ENCODE measurements at places on chromosomes 1 and 21.

GRCh38 chr1:232213928-232214327 lies 416.0 kb downstream of the SIPA1L2 start:
- no peak for DNase-seq

- DNase-seq = peak; percentile 29
These were observed at the start of gene CATSPERE for GRCh38 chr1:244461245-244462071. Gene CATSPERE, plus strand, starts transcription at chr1:244461273. Its CDS starts 157 bp downstream, at chr1:244461430.

- peak; percentile 48 for DNase-seq
These were observed 622 bp downstream of the ELK4 start for GRCh38 chr1:205631010-205631767.

DNA sequence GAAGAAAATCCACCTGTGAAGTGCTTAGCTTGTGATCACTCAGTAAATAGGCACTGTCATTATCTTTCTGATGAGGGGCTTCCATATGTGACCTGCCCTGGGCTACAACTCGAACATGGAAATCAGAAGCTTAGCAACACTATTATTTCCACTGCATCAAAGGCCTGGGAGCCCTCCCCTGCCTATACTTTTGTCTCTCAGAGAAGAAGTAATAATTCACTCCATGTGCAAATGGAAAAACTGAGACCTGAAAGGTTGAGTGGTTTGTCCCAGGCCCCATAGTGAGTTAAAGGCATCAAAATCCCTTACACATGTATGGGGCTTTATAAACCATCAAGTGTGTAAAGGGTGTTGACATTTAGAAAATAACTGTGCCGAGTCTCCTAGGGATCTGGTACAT lies 20.9 kb downstream of the SOX13 start:
- DNase-seq = no peak

DNA sequence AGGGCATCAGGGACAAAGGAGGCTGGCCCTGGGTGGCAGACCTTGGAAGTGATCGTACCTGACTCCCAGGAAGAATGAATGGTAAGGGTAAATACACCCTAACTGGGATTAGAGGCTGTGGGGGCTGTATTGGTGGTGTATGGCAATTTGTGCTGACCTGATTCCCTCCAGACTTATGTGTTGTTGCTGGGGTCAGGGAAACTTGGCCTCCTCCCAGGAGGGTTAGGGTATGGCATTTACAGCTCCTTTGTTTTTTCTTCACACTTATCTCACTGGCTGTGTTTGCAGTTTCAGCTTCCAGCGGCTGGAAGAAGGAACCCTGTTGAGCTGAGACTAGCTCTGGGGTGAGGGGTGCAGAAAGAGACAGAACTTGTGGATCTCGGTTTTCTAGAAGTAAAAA lies 8.2 kb downstream of the VANGL1 start:
- no peak for DNase-seq

GRCh38 chr21:18030248-18030647 lies 211.1 kb upstream of the C21orf91 start:
- DNase-seq = no peak

DNA sequence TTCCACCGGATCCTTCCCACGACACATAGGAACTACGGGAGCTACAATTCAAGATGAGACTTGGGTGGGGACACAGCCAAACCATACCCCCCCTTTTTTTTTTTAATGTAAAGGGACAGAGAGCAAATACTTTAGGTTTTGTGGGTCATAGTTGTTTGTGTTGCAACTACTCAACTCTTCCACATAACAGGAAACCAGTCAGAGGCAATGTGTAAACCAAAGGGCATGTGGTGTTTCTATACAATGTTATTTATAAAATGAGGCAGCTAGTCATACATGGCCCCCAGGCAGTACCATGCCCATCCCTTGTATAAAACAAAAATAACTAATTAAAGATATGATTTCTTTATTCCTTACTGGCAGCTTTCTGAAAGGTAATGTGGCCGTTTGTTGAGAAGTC lies 845.4 kb upstream of the ADAMTS5 start:
- DNase-seq = no peak

GRCh38 chr1:78651241-78651640 lies 1.6 kb downstream of the IFI44 start:
- DNase-seq = no peak

- no peak for DNase-seq
These were observed 97.4 kb downstream of the EPB41 start for GRCh38 chr1:29011775-29012174.

DNA sequence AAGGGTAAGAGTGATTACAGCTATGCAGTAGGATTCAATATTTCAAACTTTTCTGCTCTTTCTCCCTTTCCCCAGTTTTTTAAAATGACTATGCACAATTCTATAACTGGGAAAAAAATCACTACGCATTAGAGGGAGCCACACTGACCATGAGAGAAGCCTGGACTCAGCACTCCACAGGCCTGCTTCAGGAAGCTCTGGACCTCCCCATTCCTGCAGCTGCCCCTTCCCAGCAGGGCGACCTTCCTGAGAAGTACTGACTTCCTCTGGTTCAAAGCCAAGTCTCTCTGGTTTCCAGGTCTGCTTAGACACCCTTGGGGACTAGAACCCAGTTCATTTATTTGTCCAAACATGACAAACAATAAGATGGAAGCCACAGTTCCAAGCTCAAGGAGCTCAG lies 42.0 kb upstream of the CLSTN1 start:
- no peak for DNase-seq

GRCh38 chr1:235854347-235854746 lies 12.4 kb downstream of the LYST start:
- DNase-seq = no peak

GRCh38 chr1:215844266-215844665 lies 277.2 kb downstream of the KCTD3 start:
- no peak for DNase-seq

GRCh38 chr1:177328251-177328650 lies 157.5 kb downstream of the BRINP2 start:
- no peak for DNase-seq

GRCh38 chr1:79353224-79353623 lies 346.7 kb upstream of the ADGRL4 start:
- no peak for DNase-seq

GRCh38 chr1:160996178-160996577 lies 24.8 kb downstream of the F11R start:
- DNase-seq = no peak

DNA sequence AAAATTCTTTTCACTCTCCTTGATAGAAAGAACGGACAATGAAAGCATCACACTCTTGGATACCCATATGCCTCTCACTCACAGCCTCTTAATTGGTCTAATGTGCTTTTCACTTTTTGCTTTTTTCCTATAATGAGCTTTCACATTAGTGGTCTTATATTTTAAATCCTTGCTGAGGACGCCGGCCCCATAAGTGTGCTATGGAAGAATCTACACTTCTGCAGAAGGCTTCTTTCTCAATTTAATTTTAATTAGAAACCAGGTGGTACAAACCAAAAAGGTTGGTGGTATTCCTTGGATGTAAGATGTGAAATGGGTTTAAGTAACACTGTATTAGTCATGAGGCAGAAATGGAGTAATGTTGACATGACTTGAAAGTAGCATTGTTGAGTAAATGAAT lies 190.6 kb upstream of the NFIA start:
- DNase-seq = no peak

DNA sequence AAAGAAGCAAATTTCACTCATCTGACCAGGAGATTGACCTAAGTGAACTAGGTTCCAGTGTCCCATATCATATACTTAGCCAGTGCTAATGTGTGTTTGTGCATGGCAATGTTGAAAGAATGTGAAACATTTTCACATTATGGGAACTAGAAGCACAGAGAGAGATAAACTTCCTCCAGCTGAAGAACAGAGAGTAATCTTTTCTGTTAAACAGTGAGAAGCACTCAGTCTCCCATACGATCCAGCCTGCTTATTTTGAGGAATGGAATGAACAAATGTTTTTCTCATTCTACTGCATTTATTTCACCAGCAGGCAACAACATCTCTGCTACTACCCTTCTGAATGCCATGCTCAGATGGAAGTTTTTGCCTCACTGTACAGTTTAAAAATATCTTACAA lies 170.5 kb downstream of the TTLL7 start:
- no peak for DNase-seq

DNA sequence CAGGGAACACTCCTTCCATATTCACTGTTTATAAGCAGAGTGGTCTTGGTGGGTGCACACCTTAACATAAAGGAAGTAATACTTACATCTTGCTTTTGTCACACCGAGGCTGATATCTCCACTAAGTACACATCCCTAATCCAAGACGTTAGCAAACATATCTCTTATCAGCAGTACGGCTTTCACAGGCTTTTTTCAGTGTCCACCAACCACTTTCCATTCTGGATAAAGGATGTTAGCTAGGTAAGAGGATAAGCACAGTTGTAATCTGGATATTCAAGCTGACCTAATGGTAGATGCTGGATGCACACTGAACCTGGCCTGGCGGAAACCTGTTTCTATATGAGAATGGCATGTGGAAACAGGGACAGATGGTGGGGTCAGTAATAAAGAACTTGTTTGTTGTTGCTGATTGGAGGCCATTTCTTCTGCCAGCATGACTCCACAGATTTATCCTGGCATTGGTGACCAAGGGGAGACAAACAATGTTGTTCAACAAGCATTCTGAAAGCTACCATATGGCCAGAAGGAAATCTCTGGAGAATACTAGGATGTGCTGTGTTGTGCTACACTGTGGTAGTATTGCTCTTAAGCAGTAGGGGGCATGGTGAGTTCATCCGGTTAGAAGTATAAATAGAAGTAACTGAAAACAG lies 416.4 kb downstream of the PTBP2 start:
- DNase-seq = no peak

- DNase-seq = no peak
These were observed 28.1 kb downstream of the SHISA4 start for GRCh38 chr1:201916649-201917249.

GRCh38 chr1:212607913-212608391 lies 609 bp upstream of the ATF3 start:
- DNase-seq = no peak

All from stimulated activated CD4-positive, alpha-beta T cell treated with anti-CD3 and anti-CD28 coated beads, Interleukin-1b, Interleukin-23, amount 100 ng/mL, for 1 hour (primary cell).